Urinary bladder (tissue), 4 donors: ENCODE measurements at places on chromosomes 6 and 20. TPM values are rescaled to one million over a fixed set of nuclear protein-coding genes. Genes with fewer than 3 reads are reported as not detected.

Gene TSBP1
- not detected for total RNA-seq

Gene SPINT4
- not detected for total RNA-seq

Gene DLL1
- 5.9 TPM for total RNA-seq

Gene CPXM1
- total RNA-seq = 46.9 TPM

Gene TMEM170B
- 11.2 TPM for total RNA-seq

Gene EPB41L1
- 37.0 TPM for total RNA-seq

Gene SLC44A4
- total RNA-seq = 3.3 TPM

Gene RAB44
- total RNA-seq = 0.26 TPM

Gene SOX18
- 4.5 TPM for total RNA-seq

Gene MEP1A
- not detected for total RNA-seq

Gene COL9A1
- total RNA-seq = 46.7 TPM

Gene SLC22A1
- 0.53 TPM for total RNA-seq

Gene SCRT2
- total RNA-seq = not detected

Gene TMEM74B
- 0.53 TPM for total RNA-seq

Gene SLC12A5
- 0.69 TPM for total RNA-seq

Gene AKAP7
- 38.2 TPM for total RNA-seq

Gene IYD
- 0.69 TPM for total RNA-seq

Gene CST4
- total RNA-seq = not detected

Gene CRIP3
- total RNA-seq = 3.9 TPM

Gene ZNF334
- 20.5 TPM for total RNA-seq

Gene RIMS1
- total RNA-seq = 21.0 TPM
